ENCODE measurements at places on chromosomes 7 and 10.

- no peak for DNase-seq
Measured at GRCh38 chr10:42781893-42782445, 626 bp upstream of the BMS1 start.

DNA sequence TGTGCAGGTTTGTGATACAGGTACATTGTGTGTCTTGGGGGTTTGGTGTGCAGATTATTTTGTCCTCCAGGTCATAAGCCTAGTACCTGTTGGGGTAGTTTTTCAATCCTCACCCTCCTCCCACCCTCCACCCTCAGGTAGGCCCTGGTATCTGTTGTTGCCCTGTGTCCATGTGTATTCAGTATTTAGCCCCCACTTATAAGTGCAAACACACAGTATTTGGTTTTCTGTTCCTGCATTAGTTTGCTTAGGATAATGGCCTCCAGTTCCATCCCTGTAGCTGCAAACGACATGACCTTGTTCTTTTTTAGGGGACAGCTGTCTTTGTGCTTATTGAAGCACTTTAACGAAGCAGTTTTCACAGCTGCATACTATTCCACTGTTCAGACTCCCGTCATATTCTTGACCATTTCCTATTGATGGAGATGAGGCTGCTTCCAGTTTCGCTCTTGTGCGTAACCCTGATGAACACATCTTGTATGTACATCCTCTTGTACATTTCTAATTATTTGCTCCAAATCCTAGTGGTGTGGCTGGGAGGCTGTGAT, 47.4 kb downstream of the LHPP start:
- DNase-seq, result no peak

DNA sequence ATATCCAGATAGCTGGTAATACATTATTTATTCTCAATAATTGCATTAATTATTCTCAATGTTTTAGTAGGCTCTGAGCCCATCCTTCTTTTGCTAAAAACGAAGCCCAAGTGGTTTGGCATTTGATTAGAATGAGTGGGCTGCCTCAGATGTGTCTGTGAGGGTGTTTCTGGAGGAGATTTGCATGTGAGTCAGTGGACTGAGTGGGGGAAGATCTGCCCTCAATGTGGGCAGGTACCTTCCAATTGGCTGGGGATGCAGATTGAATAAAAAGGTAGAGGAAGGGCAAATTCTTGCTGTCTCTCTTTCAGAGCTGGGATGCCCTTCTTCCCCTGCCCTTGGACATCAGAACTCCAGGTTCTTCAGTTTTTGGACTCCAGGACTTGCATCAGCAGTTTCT, 290.6 kb upstream of the SMIM30 start:
- no peak for DNase-seq

DNA sequence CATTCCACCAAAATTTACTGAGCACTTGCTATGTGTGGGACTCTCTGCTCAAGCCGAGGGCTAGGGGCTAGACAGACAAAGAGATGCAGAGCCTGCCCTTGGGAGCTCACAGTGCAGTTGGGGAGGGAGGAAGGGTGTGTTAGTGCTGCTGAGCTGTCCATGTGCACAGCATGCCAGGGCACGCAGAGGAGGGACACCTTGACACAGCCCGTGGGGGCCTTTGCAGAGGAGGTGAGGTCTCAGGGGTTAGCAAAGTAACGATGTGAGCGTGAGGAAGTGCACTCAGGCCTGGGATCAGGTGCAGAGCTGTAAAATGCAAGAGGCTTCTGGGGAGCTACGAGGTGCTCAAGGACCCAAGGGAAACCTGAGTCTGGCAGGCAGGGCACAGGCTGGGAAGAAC, 16.3 kb downstream of the PRKCQ start:
- no peak for DNase-seq

DNA sequence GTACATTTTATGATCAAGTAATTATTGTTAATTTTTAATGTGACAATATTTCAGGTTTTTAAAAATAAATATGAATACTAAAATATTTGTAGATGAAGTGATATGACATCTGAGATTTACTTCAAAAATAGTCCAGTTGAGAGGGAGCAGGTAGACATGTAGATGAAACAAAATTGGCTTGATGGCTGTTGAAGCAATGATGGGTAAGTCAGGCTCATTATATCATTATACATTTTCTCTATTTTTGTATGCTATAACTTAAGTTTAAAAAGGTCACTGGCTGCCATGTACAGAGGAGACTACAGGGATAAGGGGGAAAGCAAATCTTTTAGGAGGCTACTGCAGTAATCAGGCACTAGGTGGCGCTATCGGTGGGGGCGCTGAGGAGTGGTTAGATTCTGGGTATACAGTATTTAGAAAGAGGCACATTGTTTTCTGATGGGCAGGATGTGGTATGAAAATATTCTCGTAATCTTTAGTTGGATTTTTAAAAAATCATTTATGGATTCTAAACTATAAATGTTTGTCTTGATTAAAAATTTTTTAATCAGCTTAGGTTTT, 189.8 kb upstream of the IMMP2L start:
- peak; percentile 50 for DNase-seq

- no peak for DNase-seq
Measured at GRCh38 chr10:16887565-16887964, 70.3 kb upstream of the RSU1 start.

DNA sequence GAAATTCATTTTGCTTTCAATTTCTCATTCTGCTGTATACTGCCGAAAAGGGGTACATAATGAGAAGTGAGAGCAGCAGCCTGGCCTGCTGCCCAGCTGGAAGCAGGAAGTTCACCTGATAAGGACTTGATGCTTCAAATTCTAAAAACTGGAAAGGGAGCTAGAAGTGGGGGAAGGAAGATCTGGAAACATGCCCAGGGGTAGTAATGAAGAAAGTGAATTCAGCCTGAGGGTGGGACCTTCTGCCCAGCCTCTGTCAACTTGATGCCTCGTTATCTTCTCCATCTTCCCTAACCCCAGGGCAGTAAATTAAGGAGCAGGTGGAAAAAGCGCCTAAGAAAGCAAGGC, 69.4 kb downstream of the ARMH3 start:
- no peak for DNase-seq

GRCh38 chr10:27986821-27987220, 12.1 kb downstream of the ODAD2 start:
- DNase-seq, result no peak

Data from HuH-7 (cell line).